Dermis blood vessel endothelial cell (primary cell): ENCODE measurements at places on chromosomes 11 and 22. TPM values are rescaled to one million over a fixed set of nuclear protein-coding genes. Genes with fewer than 3 reads are reported as not detected.

The PPFIBP2 gene
- 2.2 and 3.2 TPM in 2 replicates for total RNA-seq

The COX8A gene
- 287 and 330 TPM in 2 replicates for total RNA-seq

The ZNF280B gene
- total RNA-seq = 0.68 and 0.93 TPM in 2 replicates

The UEVLD gene
- total RNA-seq = 27.7 and 27.9 TPM in 2 replicates

The TMEM45B gene
- 0.51 and 1.7 TPM in 2 replicates for total RNA-seq

The CCDC81 gene
- under 0.01 and 0.23 TPM in 2 replicates for total RNA-seq

The TUB gene
- total RNA-seq = 1.4 and 1.6 TPM in 2 replicates

The HIRA gene
- 20.4 and 34.4 TPM in 2 replicates for total RNA-seq

The OR52H1 gene
- not detected in 2 replicates for total RNA-seq

The JRKL gene
- 11.2 and 12.1 TPM in 2 replicates for total RNA-seq

The ELFN2 gene
- total RNA-seq = under 0.01 and 0.14 TPM in 2 replicates

The SYT8 gene
- total RNA-seq = not detected in 2 replicates

The CALCA gene
- not detected in 2 replicates for total RNA-seq

The ENTHD1 gene
- total RNA-seq = not detected in 2 replicates

The FERMT3 gene
- 6.5 and 26.5 TPM in 2 replicates for total RNA-seq

The KDM4E gene
- total RNA-seq = not detected in 2 replicates

The CBLIF gene
- total RNA-seq = not detected in 2 replicates

The DCPS gene
- total RNA-seq = 6.6 and 11.4 TPM in 2 replicates

The STK33 gene
- total RNA-seq = 0.51 and 1.1 TPM in 2 replicates

The SMTNL1 gene
- total RNA-seq = not detected in 2 replicates

The OR4C16 gene
- not detected in 2 replicates for total RNA-seq

The GGTLC2 gene
- total RNA-seq = not detected in 2 replicates

The CSRP3 gene
- not detected in 2 replicates for total RNA-seq

The TREH gene
- not detected in 2 replicates for total RNA-seq
